ENCODE measurements at places on chromosomes 1 and 21.

DNA sequence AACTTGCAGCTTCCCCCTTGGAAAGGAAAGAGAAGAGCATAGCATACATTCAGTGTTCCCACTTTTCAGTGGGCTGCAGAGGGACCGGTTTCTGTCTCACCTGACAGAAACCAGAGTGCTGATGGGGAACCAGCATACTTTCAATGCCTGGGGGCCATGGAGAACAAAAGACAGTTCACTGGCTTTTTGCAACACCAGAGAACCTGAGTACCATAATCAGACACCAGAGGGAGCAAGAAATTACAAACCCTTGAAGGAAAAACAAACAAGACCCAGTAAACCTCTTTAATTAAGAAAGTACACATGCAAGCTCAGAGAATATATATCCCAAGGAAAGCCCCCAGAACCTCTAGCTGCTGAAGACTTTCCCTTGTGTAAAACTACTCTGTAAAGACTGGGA lies 51.1 kb downstream of the CSMD2 start:
- DNase-seq = no peak

DNA sequence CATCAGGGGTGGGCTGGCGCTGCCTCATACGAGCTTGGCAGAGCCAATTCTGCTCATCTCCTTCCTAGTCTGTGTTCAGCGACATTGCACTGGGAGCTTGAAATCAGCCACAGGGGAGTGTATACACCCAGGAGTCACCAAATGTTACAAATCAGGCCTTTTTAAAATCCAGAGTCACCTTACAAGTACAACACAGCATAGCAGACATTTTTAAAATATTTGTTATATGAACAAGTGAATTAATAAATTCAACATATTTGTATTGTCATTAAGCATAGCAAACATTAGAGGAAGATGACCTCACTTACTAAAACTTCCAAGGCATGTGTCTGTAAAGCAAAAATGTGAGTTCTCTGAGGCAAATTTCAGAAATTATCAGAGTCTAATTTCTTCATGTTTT lies 210.0 kb downstream of the HLX start:
- no peak for DNase-seq

GRCh38 chr1:73604739-73605138 lies 593.2 kb downstream of the LRRIQ3 start:
- no peak for DNase-seq

- no peak for DNase-seq
Measured at GRCh38 chr21:40117236-40117635, 250.0 kb downstream of the PCP4 start.

Data from activated T-helper 2 cell treated with anti-CD3 and anti-CD28 coated beads, Interferon-gamma antibody, Interleukin-2, Interleukin-4, amounts not matched to agents 10 μg/mL and 5 μg/mL and 100 μg/mL, durations not matched to agents 14 hours and 24 hours and 36 hours (primary cell).